ENCODE measurements at places on chromosomes 7 and 10.

DNA sequence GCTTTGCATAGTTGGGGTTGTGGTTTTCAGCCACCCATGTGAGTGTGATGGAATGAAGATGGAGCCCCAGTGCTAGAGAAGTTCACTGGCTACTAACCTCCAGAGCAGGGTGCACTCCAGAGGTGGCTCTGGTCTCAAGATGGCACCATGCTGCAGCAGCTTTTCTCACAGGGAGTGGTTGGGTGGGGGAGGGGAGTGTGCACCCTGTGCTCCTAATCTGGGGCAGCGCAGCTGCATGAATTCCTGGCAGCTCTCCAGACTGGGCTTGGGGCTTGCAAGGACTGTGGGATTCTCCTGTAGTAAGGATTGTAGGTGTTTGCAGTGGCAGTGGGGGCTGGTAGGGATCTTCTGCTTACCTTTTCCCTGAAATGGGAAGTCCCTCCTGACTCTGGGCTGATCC lies 23.7 kb downstream of the PHTF2 start:
- DNase-seq, result no peak

DNA sequence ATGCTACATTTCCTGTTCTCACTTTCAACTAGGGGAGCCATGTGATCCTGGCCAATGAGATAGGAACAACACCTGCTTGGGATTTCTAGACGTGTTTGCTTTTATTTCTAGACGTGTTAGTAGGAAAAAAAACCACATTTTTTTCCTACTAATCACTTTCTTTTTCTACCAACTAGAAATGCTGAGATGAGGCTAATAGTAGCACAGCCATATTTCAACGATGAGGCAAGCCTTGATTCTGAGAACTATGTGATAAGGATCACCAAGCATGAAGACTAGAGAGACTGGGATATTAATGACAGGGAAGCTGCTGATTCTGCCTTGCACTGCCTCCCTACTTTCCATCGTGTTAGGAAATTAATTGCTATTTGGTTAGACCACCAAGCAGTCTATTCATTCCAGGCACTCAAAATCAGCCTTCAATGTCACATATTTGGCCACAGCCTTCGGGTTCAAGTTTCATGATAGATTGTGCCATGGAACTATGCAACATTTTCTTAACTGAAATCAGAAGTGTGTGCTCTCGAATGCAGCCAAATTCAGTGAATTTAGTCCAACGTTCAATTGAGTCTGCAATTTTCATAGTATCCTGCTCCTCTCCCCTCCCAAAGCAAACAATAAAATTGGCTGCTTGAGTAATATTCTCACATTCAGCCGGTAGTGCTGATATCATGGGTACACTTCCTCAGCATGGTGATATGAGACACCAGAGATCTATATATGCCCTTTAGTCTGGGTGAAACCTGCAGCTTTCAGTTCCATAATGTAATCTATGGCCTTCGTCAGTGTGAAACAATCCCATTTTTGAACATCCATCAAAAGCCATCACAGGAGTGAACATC lies 98.1 kb downstream of the GPR37 start:
- no peak for DNase-seq

DNA sequence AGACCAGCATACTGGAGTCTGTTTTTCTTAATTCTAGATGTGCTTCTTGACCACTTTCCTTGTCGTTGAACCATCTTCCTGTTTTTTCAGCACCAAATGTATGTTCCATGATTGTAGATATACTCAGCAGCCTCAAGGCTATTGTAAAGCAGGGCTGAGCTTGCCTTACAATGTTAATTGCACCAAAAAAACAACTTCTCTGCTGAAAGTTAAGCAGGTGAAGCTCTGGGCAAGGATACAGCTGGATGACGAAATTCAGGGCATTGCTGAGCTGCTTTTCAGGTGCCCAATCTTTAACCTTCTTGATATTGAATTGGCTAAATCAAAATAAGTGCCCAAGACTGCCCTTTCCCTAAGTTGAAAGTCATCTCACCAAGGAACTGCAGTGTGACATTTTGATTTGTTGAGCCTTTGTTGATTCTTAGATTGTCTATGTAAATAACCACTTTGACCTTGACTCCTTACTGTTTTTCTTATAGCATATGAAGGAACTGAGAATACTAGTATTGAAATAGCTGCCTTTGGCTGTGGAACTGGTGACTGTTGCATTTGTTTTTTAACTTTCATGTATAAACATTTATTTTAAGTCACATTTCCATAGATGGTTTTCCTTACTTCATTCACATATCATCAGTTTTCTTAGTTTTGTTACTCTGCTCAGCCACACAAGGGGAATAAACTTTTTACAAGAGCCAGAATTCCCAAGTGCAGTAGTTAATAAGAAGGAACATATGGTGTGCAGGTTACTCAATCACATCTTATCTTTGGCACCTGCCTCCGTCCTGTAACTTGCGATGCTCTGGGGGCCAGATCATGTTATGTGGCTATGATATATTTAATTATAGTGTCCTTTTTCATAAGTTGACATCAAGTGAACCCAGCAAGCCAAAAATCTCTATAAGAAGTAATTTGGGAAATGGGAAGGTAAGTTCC lies 3.1 kb downstream of the AHCYL2 start:
- DNase-seq, result no peak

- no peak for DNase-seq
These were observed 125.2 kb downstream of the DOCK4 start for GRCh38 chr7:112080978-112081377.

GRCh38 chr10:60853107-60853506 lies 74.8 kb downstream of the CDK1 start:
- no peak for DNase-seq

- no peak for DNase-seq
These were observed 171.5 kb downstream of the C7orf25 start for GRCh38 chr7:42740408-42740807.

DNA sequence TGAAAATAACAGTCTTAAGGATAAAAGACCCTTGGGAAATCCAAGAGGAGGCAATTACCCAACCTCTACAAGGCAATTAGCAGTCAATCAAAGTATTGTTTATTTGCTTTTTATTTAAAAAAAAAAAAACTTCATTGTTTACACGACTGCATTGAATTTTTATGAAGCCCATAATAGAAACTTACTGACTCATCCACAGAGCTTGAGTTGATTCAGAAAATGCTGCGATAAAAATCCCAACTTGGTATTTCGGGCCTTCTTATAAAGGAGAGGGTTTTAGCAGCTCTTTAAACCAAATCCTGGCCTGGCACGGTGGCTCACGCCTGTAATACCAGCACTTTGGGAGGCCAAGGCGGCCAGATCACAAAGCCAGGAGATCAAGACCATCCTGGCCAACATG lies 69.2 kb upstream of the PALS2 start:
- DNase-seq, result no peak

GRCh38 chr7:18459484-18460245 lies 35.9 kb upstream of the HDAC9 start:
- DNase-seq, result no peak
